ENCODE measurements at places on chromosomes 2 and 18.

GRCh38 chr2:148989882-148990493, 48.5 kb upstream of the LYPD6B start:
- DNase-seq = peak; percentile 72

- DNase-seq = peak; percentile 32
Measured at GRCh38 chr2:74552914-74553811, 579 bp downstream of the LOXL3 start.

GRCh38 chr2:196607073-196607472, 32.4 kb upstream of the CCDC150 start:
- DNase-seq = no peak

DNA sequence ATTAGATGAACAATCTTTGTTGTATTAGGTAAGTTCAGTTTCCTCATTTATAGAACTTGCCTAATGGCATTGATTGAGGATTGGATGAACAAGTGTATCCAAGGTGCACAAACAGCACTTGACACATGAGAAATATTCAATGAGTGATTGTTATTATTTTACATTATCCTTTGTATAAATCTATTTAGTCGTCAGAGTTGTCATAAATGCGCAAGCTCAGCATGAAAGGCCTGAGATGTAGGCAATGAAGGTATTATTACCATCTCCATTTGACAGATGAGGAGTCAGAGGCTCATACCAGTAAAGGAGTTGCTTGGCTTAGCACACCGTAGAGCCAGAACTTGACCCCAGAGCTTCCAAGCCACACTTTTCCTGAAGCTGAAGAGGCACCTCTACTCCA, 291.4 kb downstream of the C1D start:
- DNase-seq = no peak

GRCh38 chr2:167750675-167751074, 496.7 kb downstream of the STK39 start:
- no peak for DNase-seq

- no peak for DNase-seq
Measured at GRCh38 chr2:84338069-84338468, 121.0 kb downstream of the SUCLG1 start.

DNA sequence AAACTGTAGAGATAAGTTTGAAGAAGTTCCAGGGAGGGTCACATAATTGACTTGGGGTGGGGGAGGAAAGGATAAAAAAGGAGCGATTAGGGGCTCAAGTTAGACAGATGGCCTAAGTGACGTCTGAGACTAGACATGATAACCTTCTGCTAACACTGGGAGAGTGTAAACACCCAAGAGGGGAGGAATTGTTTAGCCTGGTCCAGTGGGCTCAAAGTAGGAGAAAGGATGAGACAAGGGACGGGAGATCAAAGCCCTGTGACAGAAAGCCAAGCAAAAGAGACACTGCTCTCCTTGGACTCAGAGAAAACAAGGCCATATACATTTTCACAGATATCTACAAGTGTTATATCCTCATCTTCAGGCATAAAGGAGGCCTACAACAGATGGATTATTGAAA, 45.5 kb upstream of the IHH start:
- no peak for DNase-seq

DNA sequence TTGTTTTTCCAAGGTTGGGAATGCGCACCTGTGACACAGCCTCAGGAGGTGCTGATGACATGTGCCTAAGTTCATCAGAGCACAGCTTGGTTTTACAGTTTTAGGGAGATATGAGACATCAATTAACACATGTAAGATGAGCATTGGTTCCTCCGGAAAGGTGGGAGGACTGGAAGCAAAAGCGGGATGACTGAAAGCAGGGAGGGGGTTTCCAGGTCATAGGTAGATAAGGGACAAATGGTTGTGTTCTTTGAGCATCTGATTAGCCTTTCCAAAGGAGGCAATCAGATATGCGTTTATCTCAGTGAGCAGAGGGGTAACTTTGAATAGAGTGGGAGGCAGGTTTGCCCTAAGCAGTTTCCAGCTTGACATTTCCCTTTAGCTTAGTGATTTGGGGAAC, 26.3 kb downstream of the CAPG start:
- DNase-seq = no peak

DNA sequence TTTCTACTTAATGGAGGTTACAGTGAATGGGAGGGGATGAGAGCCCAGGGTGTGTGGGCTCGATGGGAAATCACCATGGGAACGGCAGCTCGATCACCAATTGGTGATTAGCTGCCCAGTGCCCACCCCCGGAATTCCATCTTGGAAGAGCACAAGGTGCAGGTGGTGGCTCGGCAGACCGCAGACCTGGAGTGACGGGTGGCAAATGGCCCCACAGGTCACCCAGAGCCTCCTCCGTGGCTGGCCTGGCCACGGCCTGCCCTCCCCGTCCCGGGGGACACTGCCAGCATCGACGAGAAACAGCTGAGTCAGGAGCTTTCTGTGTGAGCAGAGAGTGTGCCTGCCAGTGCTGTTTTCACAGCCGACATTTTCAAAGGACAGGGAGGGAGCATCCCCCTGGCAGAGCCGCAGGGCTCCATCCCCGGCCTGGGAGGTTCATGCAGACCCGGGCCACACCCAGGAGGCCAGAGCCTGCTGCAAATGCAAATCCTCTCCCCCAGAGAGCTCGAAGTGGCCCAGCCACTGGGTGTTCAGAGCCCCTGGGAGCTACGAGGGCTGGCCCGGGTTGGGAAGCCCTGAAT, 176.4 kb upstream of the MYT1L start:
- DNase-seq = no peak

- DNase-seq = peak; percentile 10
Measured at GRCh38 chr2:67719351-67719750, 322.2 kb downstream of the ETAA1 start.

DNA sequence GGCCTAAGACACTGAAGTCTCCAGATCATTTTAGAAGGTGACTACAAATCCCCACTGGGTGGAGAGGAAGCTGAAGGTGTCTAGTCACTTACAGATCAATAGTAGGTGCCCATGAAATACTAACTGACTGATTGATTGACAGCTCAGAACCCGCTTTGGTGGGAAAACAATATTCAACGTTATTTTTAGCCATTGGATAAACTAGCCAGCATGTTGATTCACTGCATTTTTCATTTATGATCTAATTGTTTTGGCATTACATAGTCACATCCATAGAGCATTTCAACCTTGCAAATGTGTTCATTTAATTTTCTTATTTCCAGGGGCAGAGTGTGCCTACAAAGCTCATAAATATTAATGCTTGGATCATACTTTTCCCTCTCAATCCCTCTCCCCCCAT, 162.3 kb downstream of the MREG start:
- DNase-seq = peak; percentile 59

GRCh38 chr2:19351899-19352697, 6.3 kb downstream of the OSR1 start:
- no peak for DNase-seq

DNA sequence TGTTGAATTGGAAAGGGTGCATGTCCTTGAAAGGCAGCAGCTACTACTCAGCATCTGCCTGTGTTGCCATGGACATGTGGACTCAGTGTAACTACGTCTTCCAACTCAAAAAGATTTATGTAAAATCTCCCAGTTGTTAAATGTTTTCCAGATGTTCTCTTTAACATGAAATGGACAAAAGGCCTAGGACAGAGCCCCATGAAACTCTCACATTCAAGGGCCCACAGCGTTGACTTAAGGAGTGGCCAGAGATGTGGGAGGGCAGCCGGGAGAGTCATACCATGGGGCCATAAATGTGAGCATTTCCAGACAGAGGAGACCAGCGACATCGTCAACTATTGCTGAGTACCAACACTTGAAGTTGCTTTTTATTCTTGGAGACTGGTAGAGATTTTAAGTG, 9.9 kb downstream of the SLC3A1 start:
- DNase-seq = no peak

GRCh38 chr18:32469691-32470459, 807 bp downstream of the GAREM1 start:
- DNase-seq = peak; percentile 44

GRCh38 chr2:175404839-175405238, 223.3 kb upstream of the ATP5MC3 start:
- no peak for DNase-seq

GRCh38 chr2:221610255-221610654, 38.2 kb upstream of the EPHA4 start:
- no peak for DNase-seq

DNA sequence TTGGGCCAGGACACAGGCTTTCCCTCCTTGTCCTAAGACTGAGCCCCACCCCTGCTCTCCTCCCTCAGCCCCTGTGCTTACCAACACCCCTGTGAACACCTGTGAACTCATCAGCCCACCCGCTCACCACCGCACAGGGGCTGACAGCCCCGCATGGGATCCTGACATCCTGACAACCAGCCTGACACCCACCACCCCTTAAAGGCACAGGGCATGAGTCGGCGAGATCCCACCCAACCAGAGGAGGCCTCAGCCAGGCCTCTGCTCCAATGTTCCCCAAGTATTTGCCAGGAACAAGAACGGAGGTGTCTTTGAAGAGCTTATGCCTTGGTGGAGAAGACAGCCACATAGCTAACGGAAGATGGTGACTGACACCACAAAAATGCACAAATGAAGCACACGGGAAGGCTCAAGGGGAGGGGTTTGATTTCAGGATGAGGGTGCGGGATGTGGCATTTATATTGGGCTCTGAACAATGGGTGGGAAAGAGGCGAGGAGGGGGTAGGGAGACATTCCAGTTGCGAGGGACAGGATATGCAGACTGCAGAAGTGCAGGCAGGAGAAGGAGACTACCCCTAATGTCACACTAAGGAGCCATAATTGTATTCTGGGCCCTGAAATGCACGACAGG, 11.0 kb downstream of the RAB11FIP5 start:
- peak; percentile 38 for DNase-seq

- DNase-seq = no peak
Measured at GRCh38 chr2:172861098-172861497, 125.5 kb downstream of the RAPGEF4 start.

DNA sequence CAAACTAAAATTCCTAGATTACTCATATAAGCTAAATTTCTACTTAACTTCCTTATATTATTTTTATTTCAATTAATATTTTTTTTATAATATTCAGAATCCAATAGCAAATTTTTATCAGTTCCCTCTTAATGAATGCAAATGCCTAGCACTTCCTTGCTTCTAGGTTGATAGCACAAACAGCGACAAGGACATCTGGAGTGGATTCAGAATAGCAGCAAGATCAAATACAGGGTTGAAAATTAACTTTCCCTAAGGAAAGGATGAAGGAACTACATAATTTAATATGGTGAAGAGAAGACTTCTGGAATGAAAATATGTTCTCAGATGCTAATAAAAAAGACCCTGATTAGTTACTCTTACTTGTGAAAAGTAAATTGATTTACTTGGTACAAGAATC, 64.5 kb downstream of the PIGN start:
- DNase-seq = no peak

- no peak for DNase-seq
Measured at GRCh38 chr2:223122781-223123180, 70.8 kb downstream of the KCNE4 start.

All from LHCN-M2 (cell line).